ENCODE measurements at places on chromosomes 2 and 18.

DNA sequence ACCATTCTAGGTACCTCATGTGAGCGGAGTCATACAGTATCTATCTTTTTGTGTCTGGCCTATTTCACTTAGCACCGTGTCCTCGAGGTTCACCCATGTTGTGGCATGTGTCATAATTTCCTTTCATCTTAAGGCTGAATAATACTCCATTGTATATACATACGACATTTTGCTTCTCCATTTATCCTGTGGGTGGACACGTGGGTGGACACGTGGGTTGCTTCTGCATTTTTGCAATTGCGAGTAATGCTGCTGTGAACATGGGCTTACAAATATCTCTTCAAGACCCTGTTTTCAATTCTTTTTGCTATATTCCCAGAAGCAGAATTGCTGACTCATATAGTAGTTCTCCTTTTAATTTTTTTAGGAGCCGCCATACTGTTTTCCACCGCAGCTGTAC is 243.6 kb upstream of the EPAS1 start:
- no peak for DNase-seq

DNA sequence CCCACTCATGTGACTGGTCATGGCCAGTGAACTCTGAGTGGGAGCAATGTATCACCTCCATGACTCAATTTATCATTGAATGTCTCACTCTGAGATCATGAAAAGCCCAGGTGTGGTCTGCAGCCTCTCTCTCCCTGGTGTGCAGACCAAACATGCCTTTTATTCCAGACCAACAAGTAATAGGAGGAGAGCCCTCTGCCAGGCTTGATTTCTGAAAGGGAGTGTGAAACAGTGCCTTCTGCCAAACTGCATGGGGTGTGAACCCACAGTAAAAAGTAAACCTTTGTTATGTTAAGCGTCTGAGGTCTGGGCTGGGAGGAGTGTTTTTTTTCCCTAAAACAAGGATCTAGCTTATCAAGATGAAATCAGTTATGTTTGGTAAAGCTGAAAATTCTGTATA is 601.2 kb downstream of the ADCYAP1 start:
- no peak for DNase-seq

DNA sequence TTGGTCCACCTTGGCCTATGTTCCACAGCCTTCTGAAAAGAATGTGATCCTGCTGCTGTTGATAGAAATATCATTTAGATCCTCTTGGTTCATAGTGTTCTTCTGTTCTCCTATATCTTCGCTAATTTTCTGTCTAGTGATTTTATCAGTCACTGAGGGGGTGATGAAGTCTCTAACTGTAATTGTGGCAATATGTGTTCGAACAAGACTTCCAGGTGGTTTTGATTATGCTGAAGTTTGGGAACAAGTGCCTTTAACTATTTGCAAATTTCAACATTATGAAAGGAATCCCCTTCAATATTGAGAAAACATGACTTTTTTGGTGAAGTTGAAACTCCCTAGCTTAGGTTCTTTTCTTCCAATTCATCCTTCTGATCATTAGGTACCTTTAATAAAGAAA is 140.4 kb downstream of the MTX2 start:
- DNase-seq, result no peak

DNA sequence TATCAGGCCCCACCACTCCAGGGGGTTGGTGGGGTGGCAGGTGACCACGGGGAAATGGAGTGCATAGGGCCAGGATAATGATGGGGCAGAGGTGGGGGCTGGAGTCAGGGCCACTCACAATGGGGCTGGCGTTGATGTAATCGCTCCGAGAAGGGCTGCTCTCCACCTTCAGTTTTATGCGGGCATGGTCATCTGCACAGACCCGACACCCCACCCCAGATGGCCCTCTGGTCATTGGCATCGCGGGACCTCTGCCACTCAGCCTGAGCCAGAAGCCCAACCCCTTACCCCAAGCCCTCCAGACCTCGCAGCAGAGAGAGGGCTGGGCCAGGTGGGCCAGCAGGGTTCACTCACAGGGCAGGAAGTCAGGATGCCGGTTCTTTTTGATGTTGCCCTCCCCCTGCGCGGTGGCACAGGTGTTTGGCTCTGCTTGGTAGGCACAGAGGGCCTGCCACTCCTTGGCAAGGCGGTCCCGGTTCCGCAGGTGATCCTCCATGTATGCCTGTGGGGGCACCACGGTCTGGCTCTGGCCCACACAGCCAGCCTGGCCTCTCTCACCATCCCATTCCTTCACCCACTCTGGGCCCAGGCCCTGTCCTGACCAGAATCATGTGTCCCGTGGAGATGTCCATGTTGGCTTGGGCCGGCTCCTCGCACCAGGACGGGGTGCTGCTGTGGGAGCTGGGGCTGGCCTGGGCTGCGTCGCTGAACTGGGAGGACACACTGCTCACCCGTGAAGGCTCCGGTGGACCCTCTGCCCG is 12.4 kb downstream of the PTPRN start:
- DNase-seq, result no peak

- DNase-seq, result no peak
These were observed 194.2 kb downstream of the ACKR3 start for GRCh38 chr2:236763857-236764256.

GRCh38 chr2:191155608-191156071 is 4.8 kb upstream of the STAT4 start:
- no peak for DNase-seq

DNA sequence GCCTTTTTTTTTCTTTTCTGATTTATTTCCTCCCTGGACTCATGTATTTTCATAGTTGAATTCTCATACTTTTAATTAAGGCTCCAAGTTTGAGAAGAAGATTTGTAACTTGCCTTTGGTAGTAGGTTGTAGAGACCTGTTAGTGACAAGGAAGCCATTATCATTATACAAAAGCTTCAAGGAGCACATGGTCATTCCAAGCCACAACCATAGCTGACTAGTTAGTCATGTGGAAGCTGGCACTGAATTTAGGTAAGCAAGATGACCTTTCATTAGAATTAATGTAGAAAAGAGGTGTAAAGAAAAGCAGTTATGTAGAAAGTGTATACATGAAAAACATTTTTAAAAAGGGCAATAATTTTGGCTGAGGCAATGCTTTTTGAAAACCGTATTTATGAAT is 89.7 kb downstream of the LRP1B start:
- DNase-seq, result no peak

- no peak for DNase-seq
These were observed 117.6 kb downstream of the HIBCH start for GRCh38 chr2:190202018-190202417.

- no peak for DNase-seq
These were observed 71.3 kb downstream of the DPP4 start for GRCh38 chr2:162002623-162003235.

DNA sequence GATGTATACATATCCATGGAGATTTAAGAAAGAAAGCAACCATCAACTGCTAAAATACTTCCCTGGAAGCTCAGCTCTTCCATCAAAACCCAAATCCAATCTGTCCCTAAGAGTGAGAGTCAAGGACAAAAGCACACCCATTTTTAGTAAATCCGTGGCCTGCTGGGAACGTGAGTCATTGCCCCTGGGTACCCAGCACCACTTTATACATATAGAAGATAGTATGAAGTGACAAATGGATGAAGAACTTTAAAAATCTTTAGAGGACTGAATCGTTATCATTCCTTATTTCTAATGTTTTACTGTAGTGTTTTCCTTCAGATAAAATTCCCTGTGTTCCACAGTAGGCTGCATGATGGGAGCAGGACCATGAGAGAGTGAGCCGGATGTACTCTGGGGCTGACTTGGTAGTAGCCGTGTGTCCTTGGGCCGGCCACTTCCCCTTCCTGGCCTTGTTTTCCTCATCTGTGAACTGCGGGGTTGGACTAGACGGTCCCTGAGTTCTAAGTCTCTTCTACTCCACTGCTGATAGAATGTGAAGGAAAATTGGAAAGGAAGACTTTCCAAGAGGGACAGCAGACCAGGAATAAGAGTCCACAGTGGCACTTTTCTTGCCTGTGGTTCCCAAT is 28.5 kb upstream of the CEP68 start:
- DNase-seq, result no peak

DNA sequence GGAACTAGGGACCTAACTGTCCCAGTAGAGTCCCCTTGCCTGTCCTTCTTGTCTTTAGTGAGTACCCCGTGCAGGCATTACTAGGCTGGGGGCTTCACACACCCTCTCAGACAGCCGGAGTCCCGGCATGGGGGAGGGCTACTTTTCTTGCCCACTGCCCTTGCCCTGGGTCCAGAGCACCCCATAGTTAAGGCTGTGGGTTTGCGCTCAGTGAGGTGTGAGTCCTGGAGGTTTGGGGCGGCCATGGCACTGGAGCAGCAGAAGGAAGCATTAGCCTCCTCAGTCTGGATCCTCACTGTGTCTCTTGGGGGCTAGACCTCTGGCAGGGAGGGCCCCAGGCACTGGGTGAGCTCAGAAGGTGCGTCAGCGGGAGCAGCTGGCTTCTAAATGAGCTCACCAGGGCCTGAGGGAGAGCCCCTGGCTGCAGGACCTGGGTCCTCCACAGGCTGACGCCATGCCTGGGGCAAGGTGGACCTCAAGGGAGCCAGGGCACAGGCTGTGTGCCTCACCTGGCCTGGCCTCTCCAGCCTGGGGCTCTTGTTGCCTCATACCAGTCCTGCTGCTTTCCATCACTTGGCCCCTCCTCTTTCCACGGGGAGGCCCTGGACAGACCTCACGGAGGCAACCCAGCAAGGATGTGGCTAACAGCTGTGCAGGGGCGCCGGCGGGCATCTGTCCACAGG is 27.4 kb downstream of the HS6ST1 start:
- no peak for DNase-seq

DNA sequence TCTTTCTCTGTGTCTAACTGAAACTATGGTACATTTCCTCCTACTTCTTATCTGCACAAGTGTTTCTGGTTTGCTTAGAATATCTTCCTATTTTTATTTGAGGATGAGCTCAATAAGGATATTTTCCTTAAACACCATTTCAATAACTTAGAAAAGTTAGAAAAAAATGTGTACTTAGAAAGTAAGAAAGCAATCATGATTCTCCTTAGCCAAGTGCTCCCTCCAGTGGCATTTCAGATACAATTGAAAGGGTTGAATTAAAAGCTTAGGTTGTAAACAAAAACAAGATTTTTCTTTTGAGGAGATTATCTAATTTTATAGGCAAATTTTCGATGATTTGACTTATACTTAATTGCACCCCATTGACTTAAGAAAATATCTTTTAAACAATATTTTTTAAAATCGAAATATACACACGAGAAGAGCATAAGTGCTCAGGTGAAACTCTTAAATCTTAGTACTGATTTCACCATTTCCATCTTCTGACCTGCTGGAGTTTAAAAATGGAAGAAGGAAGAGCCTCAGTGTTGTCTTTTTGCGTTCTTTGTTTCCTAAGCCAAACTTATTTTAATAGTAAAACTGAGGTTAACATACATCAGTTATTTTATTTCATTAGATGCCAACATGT is 26.9 kb downstream of the C18orf63 start:
- no peak for DNase-seq

Measured in caudate nucleus (tissue), 63 donors.